Stimulated activated CD8-positive, alpha-beta memory T cell treated with anti-CD3 and anti-CD28 coated beads, Interleukin-15, amount 100 ng/mL, for 4 hours (primary cell): ENCODE measurements at places on chromosomes 12 and 14.

- DNase-seq: no peak
These were observed 1949.4 kb upstream of the SEL1L start for GRCh38 chr14:83483063-83483462.

DNA sequence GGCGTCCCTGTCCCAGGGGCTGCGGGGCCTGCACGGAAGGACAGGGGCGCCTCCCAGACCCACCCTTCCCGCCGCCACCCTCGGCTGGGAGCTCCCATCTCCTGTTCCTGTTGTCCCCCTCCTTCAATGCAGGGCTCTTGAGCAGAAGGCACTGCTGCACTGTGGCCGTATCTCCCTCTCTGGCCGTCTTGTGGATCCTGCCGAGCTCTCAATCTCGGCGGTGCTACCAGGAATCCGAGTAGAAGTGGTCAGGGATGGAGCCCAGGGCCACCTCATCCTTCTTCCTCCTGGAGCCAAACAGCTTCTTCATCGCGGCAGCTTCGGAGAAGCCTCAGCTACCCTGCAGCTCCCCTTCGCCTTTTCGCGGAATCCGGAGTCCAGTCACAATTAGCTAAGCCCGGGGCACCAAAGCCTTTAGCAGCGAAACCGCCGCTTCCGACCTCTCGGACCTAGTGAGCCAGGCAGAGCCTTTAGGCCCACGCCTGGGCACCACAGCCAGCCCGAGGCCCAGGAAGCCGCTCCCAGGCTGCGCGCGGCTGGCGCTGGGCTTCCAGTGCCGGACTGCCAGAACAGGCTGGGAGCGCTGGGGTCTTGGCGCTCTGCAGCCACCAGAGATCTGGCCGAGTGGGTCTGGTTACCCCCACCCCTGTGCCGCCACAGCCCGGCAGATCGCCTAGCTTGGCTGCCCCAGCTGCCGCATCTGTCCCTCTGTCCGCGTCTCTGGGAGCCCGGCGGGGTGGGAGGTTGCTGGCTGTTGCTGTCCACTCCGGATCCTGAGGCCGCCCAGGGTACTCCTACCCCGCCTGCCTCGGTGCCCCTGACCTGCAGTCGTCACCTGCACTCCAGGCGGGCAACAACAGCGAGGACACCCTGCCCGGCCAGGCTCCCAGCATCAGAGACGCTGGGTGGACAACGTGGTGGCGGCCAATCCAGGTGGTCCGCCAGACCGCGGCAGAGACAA lies 69.1 kb downstream of the ASCL4 start:
- DNase-seq: no peak

- no peak for DNase-seq
These were observed 1117.0 kb downstream of the FLRT2 start for GRCh38 chr14:86646696-86647690.

DNA sequence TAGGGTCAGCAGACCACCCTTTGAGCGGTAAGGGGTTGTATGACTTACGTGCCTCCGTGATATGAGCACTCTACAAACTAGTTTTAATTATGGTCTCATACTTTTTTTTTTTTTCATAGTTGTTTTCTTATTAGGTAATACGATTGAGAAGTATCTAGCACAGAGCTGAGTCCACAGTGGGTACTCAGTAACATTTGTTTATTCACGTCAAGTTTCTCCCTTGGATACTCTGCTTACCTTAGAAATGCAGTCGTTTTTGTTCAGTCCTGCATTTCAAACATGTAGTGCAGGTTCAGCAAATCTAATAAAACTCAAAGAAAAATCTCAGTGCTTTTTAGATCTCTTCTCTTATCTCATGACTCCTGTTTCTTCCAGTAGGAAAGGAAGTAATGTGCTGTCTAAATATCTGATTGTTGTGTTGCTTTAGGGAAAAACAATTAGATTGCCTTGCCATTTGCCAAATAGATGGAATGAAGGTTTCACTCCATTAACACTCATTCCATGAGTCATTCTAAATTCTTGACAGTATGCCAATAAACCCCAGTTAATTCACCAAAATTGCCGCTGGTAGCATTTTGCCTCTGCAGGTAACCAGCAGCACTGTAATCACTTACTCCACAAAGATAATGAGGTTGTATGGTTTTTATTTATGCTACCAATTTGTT lies 118.9 kb downstream of the PTCSC3 start:
- no peak for DNase-seq

DNA sequence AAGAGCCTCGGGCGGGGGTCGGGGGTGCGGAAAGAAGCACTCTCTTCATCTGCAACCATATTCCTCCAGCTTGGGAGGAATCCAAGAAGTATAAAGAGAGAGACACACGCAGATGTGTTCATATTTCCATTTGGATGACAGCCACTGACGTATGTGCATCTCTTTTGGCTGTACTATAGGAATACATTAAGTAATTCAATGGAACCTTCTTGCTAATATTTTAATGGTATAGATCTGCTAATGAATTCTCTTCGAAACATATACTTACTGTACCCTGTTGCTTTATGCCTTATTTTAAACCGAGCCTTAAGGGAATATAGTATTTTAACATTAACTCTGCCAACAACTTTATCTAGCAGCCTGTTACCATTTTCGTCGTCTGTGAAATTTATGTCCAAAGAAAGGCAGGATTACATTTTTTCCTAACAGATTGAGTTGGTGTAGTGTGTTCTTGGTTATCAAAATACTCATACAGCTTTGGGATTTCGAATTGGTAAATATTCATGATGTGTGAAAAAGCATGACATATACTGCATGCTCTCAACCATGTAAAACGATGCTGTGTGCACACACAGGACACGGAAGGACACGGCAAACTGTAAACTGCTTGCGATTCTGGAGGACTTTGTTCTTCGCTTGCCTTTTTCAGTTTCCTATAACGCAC lies 84.5 kb downstream of the CCDC88C start:
- DNase-seq: no peak

DNA sequence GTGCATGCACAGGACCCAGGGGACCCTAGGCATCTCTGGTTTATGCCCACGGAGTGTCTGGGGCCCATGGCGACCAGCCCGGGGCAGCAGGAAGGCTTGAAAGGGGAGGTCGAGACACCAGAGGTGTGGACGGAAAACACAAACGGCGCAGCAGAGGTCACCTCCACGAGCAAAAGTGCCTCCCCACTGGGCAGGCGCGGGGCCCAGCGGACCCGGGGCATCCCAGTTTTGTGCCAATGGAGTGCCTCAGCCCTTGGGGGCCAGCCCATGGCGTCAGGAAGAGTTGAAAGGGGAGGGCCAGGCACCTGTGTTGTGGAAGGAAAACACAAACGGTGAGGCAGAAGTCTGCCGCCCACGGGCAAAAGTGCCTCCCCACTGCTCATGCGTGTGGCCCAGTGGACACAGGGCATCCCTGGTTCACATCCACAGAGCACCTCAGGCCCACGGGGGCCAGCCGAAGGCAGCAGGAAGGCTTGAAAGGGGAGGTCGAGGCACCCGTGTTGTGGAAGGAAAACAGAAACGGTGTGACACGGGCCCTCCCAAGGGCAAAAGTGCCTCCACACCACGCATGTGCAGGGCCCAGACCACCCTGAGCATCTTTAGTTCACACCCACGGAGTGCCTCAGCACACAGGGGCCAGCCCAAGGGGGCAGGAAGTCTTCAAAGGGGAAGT lies 378.8 kb downstream of the ALG10 start:
- no peak for DNase-seq

DNA sequence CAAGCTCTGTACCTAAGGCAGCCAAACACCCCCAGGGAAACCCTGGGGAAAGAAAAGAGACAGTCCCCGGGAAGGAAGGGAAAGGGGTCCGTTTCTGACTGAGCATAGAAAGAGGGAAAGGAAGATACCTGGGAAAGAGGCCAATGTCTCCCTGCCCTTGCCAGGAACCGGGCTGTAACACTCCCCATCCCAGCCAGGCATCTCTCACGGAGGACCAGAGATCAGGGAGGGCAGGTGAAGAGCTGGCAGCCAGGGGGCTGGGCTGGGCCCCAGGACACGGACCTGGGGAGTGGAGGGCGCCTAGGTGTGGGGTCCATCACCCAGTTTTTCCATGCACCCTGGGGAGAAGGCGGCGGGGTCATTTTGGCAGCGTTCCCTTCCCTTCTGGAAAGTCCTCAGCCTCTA lies 18.9 kb upstream of the PLEKHH1 start:
- no peak for DNase-seq

DNA sequence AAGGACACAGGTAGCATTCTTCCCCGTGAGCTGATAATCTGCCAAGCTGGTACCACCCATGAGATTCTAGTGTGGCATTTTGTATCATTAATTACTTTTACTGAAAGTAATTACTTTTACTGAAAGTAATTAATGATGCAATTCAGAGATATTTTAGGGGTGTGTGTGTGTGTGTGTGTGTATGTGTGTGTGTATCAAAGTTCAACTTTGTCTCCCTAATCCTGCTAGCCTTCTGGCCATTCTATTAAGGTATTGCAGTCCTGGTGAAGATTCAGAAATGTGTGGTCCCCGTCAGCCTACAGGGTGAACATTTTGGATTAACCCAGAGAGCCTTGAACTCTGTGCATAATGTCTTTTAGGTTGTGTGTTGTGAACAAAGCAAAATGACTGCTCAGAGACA lies 310.8 kb downstream of the ZFP36L1 start:
- DNase-seq: no peak

DNA sequence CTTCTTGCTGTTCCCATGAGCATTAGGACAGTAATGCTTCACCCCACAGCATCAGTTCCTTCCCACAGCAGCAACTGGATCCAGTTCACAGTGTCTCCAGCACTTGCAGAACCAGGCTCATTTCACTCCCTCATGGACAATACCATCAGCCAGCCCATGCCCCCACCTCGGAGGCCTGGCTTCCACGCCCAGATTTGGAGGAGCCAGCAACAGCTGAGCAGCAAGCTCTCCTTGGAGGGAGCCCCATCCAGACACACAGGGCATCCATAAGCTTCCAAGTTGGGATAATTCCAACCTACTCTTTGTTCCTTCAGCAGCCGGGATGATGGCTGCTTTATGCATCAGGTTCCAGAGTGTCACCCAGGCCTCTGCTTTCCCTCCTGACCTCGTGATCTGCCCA lies 250.0 kb downstream of the GLT1D1 start:
- no peak for DNase-seq

DNA sequence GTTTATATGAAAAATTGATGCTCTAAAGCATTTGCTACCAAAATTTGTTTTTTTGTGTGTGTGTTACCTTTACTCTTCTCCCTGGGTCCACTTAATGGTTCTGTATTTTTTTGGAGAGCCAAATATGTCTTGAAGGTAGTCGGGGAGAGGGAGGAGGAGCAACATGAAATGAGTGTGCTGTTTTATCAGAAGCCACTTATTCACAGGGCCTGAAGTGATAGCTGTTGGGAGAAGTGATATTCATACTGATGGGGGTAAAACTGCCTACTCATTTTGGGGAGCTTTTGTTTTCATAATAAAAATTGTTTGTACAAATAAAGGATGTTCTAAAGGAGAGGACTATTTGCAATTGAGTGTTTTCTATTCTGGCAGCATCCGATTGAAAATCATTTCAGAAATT lies 29.2 kb downstream of the CRADD start:
- no peak for DNase-seq

- DNase-seq: no peak
These were observed 37.4 kb downstream of the GNPTAB start for GRCh38 chr12:101793401-101793800.

DNA sequence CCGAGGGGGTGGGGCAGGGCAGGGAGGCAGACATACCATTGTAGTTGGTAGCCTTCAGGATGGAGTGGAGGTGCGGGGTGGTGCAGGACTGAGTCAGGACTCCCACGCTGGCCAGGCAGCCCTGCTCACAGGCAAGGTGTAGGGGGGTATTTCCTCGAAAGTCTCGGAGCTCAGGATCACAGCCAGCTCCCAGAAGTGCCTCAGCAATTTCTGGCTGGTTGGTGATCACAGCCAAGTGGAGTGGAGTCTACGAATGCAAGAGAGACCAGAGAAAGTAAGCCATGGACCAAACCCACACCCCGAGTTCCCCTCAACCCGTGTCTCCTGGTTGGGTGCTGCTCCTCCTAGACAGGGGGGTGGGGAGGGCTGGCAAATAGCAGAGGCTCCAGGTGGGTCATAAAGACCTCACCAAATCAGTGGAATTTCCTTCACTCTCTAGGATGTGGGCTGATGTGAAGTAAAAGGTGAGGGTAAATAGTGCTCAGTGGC lies 1.4 kb downstream of the NFKBIA start:
- peak; percentile 37 for DNase-seq

DNA sequence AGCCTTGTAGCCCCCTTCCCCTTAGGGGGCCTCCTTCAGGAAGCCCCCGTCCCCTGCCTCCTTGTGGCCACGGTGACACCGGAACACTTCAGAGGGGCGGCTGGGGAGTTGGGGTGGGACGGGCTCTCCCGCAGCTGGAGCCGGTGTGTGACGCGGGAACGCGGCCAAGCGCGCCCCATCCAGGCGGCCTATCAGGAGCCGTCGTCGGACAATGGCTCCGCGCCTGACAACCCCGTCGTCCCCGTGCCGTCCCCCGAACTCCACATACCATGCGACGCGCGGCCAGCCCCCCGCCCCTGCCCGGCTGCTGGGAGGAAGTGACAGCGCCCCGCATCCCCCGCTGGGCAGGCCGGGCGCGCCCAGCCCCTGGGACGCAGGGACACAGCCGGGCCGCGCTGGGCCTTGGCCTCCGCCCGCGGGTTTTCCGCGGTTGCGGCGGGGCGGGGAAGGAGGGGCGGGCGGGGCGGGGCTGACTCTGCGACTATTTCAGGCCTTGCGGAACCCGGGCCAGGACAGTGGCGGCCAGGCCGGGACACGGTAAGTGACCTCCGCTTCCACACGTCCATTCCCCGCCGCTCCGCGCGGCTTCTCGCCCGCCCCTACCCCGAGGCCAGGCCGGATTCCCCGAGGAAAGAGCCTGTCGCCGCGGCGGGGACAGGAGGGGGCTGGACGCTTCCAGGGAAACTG lies at the start of gene TNFAIP2:
Gene TNFAIP2, plus strand, starts transcription at position 515 of the 687 bp plus-strand sequence. CDS start 2,997 bp downstream, outside the sequence.
- DNase-seq: no peak

GRCh38 chr14:36511981-36512584 lies 7.9 kb downstream of the NKX2-1 start:
- no peak for DNase-seq

- DNase-seq: no peak
These were observed 9.6 kb upstream of the ENDOU start for GRCh38 chr12:47734725-47735480.

- DNase-seq: no peak
These were observed 218.5 kb downstream of the NUAK1 start for GRCh38 chr12:105920161-105920684.

- no peak for DNase-seq
These were observed 59.2 kb downstream of the WASHC4 start for GRCh38 chr12:105166736-105167135.

DNA sequence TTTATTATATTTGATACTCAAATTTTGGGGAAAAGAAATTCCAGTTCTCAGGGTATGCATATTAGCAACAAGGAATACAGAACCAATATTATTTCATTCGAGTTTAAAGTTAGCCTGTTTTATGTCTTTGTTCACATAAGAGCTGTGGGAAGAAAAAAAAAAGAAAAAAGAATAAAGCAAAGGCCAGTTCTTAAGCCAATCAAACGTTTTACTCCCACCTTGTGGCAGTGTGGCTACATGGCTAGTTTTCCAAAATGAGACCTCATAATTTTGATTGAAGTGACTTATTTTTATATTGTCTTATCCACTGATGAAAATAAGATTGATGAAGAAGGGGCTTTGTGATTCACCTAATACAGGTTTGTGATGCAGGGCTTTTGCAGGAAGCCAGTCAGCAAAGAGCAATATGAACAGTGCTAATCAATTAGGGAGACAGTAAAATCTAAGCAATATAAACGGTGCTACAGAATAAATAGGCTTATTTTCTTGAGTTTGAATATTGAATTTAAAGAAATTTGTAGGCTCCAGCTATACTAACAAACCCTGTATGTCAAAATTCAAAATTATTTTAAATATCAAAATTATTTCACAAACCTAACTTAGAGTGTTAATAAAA lies 624.1 kb upstream of the FOXG1 start:
- DNase-seq: no peak
